ENCODE measurements at places on chromosomes 2 and 18.

GRCh38 chr2:202909394-202910192 is 1.9 kb downstream of the WDR12 start:
- no peak for DNase-seq

GRCh38 chr2:30354621-30355020 is 92.4 kb upstream of the LCLAT1 start:
- no peak for DNase-seq

DNA sequence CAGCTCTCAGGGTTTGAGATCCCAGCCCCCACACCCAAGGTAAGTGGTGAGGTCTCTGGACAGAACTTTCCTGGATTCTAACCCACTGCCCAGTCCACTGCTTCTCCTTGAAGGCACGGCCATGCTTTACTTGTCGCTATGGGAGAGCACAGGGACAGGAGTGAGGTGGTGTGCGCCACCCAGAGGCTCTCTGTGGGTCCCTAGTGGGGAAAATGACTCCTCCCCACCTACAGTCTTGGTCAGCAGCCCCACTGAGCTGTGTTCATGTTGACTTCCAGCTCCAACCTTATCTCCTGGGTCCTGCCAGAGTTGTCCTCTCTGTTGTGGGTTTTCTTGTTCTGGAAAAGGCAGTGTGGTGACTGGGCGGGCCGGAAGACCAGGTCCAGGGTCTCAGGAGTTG is 11.1 kb downstream of the TET3 start:
- DNase-seq = no peak

- no peak for DNase-seq
Measured at GRCh38 chr2:138329591-138329990, 172.0 kb upstream of the SPOPL start.

DNA sequence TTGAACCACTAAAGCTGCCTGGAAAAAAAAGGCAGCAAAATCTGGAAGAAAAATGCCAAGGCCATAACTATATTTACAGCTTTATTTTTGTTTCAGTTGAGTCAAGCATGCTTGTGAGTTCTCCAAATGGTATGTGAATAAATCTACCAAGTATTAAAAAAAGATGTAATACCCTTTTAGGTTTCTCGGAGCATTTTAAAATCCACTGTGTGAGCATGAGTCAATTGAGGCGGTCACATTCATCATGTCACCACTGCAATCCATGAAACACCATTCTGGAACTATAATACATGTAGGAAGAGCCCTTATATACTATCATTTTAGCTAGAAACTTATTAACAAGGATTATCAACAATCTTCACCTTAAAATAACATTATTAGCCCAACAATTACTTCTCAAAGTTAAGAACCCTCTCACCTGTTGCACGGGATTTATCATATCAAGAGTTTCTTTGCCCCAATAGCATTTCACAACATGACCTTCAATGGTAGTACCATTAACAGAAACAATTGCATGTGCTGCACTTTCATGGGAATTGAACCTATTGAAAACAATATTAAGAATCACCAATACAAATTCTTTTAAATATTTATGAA is 24.2 kb upstream of the C2orf42 start:
- peak; percentile 82 for DNase-seq

DNA sequence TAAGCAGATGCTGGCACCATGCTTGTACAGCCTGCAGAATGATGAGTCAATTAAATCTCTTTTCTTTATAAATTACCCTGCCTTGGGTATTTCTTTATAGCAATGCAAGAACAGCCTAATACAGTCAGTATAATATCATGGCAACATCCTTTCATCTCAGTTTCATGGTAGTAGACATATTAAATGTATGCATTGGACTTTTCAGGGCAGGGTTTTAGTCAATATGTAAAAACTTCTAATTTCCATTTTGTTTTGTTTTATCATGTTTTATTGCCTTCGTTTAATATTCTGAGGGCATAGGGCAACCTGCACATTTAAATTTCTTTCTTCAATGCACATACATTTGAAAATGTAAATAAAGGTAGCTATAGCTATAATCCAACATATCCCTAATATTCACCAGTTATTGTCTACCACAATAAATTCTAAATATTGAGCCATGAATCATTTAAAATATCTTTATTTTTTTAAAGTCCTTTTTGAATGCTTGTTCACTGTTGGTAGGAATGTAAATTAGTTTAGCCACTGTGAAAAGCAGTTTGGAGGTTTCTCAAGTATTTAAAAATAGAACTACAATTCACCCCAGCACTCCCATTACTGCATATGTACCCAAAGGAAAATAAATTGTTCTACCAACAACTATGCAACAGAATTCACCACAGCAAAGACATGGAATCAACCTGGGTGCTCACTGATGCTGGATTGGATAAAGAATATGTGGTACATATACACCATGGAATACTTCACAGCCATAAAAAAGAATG is 41.8 kb upstream of the GRB14 start:
- DNase-seq = no peak

DNA sequence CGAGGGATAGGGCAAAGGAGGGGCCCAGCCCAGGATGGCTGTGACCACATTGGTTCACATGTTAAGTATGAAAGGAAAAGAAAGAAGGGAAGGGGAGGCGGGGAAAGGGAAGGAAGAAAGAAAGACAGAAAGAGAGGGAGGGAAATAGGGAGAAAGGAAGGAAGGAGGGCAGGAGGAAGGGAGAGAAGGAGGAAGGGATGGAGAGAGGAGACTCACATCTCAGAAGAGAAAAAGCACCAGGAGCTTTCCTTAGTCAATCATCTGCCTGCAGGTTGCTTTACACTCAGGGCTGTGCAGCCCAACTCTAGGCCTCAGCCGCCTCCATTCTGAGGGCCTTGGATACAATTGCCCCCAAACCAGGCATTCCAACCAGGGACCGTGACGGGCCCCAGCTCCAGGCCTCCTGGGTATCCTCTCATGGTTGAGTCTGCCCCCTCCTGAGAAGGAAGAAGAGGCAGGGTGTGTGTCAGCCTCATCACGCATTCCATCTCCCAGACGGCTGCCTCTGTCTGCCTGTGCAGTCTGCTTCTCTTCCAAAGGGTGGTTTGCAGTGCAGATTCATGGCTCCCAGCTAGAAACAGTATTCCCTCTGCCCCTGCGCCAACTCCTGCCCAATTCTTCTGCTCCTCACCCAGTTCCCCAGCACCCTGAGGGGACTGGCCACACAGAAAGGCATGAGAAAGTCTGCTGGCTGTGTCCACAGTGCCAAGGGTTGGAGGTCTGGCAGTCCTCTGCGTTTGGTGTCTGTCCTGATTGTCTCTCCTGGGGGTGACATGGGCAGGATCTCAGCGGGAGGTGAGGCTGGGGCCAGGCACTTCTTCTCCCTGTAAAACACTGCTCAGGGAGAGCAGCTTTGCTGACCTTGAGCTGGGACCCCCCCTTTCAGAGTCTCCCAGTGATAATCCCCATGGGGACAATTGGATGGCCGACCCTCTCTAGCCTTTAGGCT is 163.3 kb downstream of the SMAD7 start:
- DNase-seq = peak; percentile 45

GRCh38 chr2:43199492-43200488 is 26.6 kb downstream of the ZFP36L2 start:
- DNase-seq = no peak

GRCh38 chr2:57450170-57450569 is 596.4 kb upstream of the VRK2 start:
- DNase-seq = no peak

- DNase-seq = no peak
Measured at GRCh38 chr2:190637903-190638618, 10.8 kb upstream of the NAB1 start.

GRCh38 chr2:200585730-200586643 is at the start of gene AOX1:
AOX1 (plus strand) TSS chr2:200586014; CDS start chr2:200586109, 95 bp downstream.
- DNase-seq = peak; percentile 63

DNA sequence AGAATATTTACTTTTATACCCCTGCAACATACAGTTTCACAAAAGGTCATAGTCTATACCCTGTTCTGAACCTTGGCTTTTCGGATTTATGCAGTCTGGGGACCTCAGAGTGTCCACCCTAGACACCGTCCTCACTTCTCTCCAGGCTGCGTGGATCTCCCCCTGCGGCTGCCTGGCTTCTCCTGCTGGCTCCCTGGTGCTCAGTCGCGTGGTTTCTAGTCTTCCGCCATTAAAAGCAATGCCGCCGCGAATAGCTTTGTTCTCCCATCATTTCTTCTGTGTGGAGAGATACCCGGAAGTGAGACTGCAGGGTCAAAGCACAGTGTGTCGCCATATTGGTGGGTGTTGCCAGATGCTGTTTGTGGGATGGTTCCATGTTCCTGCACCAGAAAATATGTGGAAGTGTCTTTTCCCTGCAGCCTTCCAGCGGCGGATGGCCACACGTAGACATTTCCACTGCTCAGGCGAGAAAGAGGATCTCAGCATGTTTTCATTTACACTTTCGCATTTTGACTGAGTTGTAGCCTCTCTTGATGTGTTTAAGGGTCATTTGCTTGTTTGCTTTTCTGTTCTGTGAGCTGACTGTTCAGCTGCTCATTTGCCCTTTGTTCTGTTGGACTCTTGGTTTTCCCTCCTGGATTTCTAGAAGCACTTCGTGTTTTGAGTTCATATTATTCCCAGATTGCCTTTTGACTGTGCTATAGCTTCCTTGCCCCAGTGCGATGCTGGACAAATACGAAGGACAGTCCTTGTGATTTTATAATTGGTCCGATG is 22.9 kb upstream of the ASB1 start:
- DNase-seq = no peak

DNA sequence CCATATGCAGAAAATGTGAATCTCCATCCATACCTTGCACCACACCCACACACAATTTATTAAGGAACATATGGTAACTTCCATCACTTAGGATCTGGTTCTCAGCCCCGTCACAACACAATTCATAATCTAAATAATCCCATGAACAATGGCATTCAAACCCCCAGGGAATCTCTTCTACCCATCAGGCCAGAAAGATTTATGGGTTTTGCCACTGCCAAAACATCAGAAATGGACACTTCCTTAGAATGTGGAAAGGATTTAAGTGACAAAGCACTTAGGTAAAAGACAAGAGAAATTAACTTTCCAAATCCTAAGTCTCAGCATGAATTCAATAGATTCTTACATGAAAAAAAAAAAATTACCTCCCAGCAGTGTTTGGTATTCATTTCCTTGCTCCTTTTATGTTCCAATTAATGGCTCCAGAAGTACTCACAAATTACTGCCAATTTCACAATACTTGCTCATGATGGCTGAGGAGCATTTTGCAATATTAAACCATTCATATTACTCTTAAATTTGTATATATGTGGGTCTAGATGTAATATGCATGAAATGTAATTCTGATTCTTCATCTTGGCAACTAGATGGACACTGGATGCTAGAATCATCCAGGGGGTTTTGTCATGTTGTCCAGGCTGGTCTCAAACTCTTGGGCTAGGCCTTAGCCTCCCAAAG is 56.5 kb upstream of the TMEM247 start:
- no peak for DNase-seq

GRCh38 chr2:172049567-172050120 is 35.7 kb upstream of the DLX1 start:
- no peak for DNase-seq

- no peak for DNase-seq
Measured at GRCh38 chr2:57333221-57333620, 713.4 kb upstream of the VRK2 start.

DNA sequence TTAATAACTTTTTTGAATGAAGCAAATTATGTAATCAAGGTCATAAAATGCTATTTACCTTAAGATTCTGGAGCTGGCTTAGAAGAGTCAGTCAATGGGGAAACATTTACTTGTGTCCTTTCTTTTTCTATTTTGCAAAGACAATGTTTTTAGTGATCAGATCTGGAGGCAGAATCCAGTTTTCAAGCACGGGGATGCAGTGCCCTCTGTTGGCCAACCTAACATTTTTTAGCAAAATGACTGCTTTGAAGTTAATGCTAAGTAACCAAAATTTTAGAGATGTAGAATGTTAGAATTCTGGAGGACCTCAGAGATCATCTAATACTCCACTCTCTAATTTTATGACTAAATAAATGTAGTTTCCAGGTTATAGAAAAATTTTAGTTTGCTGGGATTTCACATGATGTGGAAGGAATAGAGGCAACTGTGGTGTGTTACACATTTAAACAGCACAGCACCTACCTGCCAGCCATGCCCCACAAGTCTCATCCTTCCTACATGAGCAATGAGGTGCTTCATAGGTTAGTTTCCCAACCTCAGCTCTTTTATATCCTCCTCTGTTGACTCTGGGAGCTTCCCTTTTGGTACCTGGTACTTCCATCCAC is 23.6 kb upstream of the SLC9A4 start:
- DNase-seq = peak; percentile 55

DNA sequence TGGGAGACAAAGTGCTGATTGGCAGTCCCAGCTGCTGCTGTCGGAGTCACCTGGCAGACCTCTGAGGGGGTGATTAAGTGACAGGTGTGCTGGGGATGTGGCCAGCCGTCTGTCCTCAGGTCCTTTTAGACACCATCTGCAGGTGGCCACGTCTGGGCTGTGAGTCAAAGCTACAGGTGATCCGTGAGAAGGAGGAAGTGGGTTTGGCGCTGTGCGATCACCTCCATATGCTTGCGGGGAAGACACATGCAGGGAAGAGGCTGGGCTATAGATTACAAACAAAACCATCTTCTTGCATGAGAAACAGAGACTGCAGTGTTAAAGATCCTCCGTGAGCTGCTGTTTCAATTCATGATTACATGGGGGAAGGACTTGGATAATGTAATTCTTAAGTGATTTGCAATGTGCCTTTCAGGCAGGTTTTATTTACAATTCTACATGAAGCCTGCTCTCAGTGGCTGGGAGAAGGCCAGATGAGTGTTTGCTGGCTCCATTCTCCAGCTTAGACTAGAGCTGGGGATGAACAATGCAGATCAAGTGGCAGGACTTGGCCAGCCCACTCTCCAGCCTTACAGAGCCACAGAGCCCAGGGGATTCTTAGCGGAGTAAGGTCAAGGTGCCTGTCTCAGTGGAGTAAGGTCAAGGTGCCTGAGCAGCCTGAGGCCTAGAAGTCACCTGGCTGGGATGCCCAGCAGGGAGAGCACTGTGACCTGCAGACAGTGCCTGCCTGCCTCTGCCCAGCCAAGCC is 87.8 kb downstream of the LYPD1 start:
- no peak for DNase-seq

DNA sequence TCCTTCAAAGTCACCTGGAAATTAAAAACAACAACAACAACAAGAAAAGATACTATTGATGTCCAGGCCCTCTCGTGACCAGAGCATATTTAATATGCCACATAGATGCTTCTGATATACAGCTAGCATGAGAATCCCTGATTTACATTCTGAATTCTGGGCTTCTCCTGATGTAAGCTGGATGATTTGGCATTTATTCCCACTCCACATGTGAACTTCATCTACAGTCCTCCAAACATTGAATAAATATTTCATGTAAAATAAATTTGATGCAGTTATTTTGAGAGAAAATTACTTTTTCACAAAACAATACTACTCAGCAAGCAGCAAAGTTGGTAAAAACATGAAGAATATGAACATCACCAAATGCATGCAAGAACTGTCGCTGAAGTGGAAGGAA is 453.2 kb upstream of the SETBP1 start:
- DNase-seq = no peak

DNA sequence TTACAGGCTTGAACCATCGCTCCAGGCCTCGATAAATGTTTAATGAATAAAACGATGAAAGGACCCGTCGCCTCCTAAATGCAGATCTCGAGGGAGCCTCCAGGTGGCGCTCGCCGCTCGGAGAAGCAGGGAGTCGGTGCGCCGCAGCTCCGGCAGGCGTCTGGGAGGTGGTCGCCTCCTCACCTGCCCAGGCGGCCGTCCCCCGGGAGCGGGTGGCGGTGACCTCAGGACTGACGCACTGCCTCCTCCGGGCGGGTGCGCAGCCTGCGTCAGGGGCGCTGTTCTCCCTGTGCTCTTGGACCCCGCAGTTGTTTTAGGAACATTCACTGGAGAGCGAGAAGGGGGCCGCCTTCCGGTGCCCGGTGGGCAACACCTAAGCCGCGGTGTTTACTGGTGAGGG is 38.6 kb upstream of the POLE4 start:
- peak; percentile 65 for DNase-seq

- peak; percentile 28 for DNase-seq
Measured at GRCh38 chr2:86021396-86022378, 84.0 kb downstream of the POLR1A start.

Data from AG08395 (cell line).